DMS53 (cell line): ENCODE measurements at places on chromosomes 2 and 18.

GRCh38 chr2:109148991-109149645 is 20.1 kb downstream of the SH3RF3 start:
- no peak for DNase-seq

DNA sequence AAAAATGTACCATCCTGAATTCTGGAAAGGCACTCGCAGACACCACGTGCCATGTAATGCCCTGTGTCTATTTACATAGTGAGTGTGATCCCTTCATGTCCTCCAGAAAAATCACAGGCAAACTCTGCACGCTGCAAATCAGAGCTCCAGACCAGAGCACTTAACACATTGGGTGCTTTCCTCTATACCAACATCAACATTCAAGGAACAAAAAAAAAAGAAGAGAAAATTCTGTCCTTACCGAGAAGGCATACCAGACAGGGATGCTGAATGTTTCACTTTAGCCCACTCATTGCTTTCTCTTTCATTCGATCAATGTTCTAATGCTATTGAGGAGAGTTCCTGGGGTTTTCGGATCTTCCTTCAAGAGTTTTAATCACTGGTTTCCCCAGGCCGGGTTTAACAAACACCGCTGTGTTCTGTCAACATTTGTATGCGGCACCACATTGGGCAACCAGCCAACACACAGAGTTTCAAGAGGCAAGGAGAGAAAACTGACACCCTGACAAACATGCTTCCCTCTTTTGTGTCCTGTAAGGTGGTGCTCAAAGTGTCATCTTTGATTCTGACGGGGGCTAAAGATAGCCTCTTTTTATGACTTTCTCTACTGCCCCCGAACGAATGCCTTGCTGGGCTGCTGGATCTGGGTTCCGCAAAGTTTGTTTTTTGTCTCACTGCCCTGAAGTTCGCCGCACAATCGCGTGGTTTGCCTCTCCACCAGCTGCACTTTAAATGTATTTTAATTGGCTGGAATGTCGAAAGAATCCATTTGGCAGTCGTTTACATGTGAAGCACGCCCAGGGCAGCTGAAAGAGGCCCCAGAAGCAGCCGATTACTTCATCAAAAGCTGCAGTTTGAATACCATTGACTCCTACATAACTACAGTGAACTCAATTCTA is 106.4 kb upstream of the NCKAP5 start:
- DNase-seq, result peak; percentile 78

GRCh38 chr2:106144621-106145331 is 49.3 kb downstream of the UXS1 start:
- no peak for DNase-seq

DNA sequence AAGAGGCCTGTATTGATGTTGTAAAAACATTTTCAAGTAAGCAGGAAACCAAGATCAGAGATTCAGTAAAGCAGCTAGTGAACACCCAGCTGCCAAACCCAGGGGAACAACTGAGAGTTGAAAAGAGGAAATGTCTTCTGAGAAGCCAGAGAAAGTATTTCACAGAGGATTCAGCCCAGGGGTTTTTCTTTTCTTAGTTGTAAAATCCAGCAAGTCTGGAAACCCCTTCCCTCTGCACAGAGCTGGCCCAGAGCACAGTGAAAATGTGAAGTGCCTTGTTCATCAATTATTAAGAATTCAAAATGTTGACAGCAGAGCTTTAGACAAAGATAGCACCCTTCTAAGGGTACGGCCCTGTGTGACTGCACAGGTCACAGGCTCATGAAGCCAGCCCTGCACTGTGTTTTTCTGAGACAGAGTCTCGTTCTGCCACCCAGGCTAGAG is 28.4 kb downstream of the AFF3 start:
- no peak for DNase-seq
